ENCODE measurements at places on chromosomes 3 and 15. TPM values are rescaled to one million over a fixed set of nuclear protein-coding genes. Genes with fewer than 3 reads are reported as not detected.

Gene TMEM266
- 0.14 TPM for total RNA-seq

Gene CFAP44
- 1.1 TPM for total RNA-seq

Gene GABRR3
- total RNA-seq, result not detected

Gene PPARG
- 41.4 TPM for total RNA-seq

Gene SUSD5
- 4.0 TPM for total RNA-seq

Gene GXYLT2
- 1.1 TPM for total RNA-seq

Gene ADAMTSL3
- 0.19 TPM for total RNA-seq
